ENCODE measurements at places on chromosomes 6 and 20. TPM values are rescaled to one million over a fixed set of nuclear protein-coding genes. Genes with fewer than 3 reads are reported as not detected.

Gene BTNL2
- 3.4 TPM for polyA plus RNA-seq

Gene CDH26
- polyA plus RNA-seq = 1.6 TPM

Gene RNF217
- polyA plus RNA-seq = 21.2 TPM

Gene RAET1L
- not detected for polyA plus RNA-seq

Gene HLA-DOB
- 0.32 TPM for polyA plus RNA-seq

Gene TFAP2C
- polyA plus RNA-seq = 1.1 TPM

Gene UFL1
- 46.2 TPM for polyA plus RNA-seq

- DNase-seq = no peak
Observed at GRCh38 chr6:112441607-112442006, 94.5 kb downstream of the RFPL4B start.

- peak; percentile 30 for DNase-seq
Observed at GRCh38 chr20:6265204-6265904, 142.5 kb upstream of the FERMT1 start.

DNA sequence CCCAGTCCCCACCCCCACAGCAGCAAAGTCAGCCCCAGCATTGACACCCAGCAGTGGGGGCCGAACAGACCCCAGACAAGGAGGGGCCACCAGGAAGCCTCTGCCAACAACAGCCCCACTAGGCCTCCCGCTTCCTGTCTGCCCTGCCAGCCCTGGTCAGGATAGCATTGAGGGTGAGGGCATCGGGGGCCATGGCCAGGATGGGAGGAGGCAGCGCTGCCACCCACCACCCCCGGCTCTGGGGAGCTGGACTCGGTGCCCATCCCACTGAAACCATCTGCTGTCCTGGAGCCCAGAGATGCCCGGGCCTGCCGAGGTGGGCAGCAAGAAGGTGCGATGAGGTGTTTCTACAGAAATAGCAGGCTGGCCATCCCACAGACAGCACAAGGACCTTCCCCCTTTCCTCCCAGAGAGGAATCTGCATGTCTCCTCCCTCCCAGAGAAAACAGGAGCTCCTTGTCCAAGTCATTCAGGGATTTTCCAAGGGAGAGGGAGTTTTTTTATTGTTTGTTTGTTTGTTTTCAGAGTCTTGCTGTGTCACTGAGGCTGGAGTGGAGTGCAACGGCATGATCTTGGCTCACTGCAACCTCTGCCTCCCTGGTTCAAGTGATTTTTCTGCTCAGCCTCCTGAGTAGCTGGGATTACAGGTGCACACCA lies 62.1 kb upstream of the BHLHE23 start:
- DNase-seq = no peak

DNA sequence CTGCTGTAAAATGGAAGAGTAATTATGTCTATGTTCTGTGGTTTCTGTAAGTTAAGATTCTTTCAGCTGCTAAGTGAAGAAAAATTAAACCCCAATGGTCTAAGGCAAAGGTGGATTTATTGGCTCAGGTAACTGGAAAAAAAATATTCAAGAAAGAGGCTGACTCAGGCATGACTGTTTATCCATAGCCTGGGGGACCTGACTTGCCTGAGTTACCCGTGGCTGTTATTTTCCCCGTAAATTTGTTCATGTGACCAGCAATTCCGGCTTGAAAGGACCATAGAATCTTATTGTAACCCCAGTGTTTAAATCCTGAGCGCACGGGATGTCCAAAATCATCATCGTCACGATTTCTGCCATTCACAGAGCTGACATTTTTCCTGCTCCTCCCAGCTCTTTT lies 32.3 kb upstream of the SULF2 start:
- DNase-seq = no peak

DNA sequence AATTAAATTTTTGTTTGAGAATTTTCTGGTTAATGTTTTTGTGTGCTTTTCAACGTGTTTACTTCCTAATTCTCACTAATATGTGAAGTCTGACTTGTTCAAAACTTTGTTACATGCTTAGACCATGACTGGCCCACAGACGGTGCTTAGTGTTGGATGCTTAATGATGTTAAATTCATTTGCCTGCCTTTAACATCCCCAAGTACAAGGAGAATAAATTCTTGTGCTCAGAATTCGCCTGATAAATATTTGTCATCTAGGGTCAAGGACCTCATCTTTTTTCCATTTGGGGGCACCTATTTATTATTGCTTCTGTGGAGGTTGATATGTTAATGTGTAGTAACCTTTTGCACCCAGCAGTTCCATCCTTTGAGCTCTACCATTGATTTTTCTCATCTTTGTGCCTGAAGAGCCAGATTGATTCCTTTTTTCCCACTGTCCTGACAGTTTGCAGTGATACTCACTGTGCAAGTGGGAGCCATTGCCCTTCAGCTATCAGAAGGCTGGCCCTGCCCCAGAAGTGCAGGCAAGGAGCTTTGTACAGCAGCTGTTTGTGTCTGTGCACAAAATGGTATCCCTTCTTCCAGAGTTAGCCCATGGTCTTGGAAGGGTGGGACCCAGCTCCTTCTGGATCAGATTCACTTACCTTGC lies 170.8 kb downstream of the PDE7B start:
- DNase-seq = no peak

- no peak for DNase-seq
Observed at GRCh38 chr6:81944661-81945060, 192.2 kb upstream of the TENT5A start.

DNA sequence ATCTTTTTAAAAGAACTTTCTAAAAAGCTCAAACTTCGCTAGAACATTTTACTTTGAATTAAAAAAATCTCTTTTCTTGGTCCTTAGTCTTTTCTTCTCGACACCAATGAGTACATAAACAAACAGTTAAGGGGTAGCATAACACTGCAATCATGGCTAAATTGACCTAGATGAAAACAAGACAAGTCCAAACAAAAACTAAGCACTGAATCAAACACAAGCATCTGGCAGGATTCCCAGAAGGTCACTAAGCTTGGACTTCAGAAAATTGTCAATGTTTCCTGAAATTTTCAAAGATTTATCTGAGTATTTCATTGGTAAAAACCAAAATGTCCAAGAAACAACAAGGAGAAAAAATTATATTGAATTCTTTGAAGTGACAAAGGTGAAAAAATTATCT lies 5.0 kb downstream of the COL21A1 start:
- DNase-seq = no peak
